ENCODE measurements at places on chromosomes 13 and 19.

DNA sequence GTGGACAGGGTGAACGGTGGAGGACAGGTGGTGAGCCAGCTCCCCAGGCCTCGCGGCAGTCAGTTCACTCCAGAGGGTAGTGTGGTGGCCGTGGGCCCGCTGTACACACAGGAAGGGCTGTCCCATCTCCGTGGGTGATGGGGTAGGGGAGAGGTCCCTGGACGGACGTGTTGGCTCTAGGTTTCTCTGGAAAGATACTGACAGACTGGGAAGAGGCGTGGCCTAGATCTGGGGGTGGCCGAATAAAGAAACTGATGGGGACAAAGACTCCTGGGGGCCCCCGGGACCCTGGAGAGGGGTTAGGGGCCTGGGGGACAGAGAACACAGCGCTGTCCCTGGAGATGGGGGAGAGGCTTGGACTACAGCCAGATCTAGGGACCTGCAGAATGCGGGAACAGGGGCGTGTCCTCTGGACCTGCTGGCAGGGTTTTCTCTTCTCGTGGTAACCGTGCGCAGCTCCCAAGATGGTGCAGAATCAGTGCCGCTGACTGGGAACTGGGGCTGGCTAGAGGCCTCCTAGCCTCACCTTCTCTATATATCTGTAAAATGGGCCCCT is 4.0 kb upstream of the PRAM1 start:
- no peak for DNase-seq

GRCh38 chr19:41302624-41303351 is 7.2 kb upstream of the CCDC97 start:
- DNase-seq = no peak

- DNase-seq = no peak
Measured at GRCh38 chr19:34350161-34350561, 14.8 kb upstream of the GPI start.

DNA sequence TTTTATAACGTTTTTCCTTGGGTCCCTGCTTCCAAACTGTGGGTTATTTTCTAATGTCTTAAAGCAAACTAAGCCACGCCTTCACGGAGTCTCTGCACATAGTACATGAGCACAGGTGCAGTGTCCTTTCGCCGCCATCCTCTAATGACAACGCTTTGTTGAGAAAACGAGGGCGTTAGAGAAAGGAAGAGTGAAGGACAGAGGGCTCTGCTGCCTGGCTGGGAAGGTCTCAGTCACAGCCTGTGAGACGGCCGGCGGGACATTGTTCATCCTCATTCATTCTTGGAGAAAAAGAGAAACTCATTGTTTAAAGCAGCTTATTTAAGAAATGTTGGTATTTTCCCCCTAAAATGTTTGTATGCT is 9.5 kb downstream of the IL17D start:
- DNase-seq = no peak

DNA sequence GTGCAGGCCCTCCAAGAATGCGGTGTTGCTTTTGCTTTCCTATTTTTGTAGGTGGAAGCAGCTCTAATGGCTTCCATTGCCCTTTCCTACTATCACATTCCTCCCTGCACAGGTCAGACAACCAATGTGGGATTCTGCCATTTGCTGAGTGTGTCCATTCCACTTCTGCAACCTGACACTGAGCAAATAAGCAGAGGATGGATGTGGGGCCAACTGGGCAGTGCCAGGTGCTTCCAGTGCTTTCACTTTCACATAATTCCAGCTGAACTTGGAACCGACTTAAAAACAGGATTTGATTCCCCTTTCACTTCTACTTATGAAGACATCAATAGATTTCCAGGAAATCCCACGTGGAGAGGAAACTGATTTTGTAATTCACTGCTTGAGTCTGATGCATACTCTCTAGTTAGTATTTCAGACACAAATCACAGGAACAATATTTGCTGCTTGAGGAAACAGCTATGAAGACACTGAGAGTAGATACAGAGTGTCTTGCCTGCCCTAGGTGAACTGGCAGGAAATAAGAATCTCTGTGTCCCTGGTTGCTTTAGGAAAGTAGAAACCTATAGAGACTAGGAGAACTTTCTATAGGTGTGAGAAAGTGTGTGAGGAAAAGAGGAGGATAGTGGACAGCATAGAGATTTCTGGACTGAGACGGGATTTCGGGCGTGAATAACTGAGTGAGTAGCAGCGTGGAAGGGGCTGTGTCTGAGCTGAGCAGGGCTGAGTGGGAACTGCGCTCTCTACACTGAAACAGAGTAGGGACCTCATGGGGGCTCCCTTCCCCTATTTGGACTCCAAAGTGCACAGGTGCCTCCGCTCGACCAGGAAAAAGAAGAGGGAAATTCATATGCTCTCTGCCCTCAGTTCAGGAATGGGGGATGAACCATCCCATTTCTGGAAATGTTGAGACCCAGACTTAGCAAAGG is 22.5 kb downstream of the LGALS16 start:
- no peak for DNase-seq

GRCh38 chr19:34173193-34173956 is 1.1 kb downstream of the LSM14A start:
- no peak for DNase-seq

GRCh38 chr13:114035583-114036531 is 62.0 kb upstream of the C13orf46 start:
- DNase-seq = no peak

GRCh38 chr13:48178126-48178525 is 54.9 kb upstream of the ITM2B start:
- no peak for DNase-seq

- no peak for DNase-seq
Measured at GRCh38 chr13:47903836-47904235, 97.2 kb downstream of the SUCLA2 start.

GRCh38 chr13:113935001-113935844 is 38.7 kb downstream of the C13orf46 start:
- no peak for DNase-seq

GRCh38 chr19:38793671-38794070 is 4.7 kb downstream of the LGALS7B start:
- no peak for DNase-seq

DNA sequence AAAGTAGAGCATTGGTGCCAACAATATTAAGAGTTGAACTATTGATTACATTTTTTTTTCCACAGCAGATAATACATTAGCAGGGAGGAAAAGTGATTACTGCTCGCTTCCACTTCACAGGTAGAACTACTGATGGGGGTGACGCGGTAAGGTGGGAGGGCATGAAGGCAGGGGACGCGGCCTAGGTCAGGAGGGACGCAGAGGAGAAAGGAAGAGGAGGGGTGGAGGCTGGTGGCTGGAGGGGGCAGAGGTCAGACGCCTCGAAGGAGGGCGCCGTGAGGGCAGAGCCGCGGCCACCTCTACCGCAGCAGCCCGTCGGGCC is 287 bp upstream of the B3GLCT start:
- DNase-seq = no peak

- DNase-seq = no peak
Measured at GRCh38 chr13:110525328-110526319, 35.9 kb downstream of the RAB20 start.

DNA sequence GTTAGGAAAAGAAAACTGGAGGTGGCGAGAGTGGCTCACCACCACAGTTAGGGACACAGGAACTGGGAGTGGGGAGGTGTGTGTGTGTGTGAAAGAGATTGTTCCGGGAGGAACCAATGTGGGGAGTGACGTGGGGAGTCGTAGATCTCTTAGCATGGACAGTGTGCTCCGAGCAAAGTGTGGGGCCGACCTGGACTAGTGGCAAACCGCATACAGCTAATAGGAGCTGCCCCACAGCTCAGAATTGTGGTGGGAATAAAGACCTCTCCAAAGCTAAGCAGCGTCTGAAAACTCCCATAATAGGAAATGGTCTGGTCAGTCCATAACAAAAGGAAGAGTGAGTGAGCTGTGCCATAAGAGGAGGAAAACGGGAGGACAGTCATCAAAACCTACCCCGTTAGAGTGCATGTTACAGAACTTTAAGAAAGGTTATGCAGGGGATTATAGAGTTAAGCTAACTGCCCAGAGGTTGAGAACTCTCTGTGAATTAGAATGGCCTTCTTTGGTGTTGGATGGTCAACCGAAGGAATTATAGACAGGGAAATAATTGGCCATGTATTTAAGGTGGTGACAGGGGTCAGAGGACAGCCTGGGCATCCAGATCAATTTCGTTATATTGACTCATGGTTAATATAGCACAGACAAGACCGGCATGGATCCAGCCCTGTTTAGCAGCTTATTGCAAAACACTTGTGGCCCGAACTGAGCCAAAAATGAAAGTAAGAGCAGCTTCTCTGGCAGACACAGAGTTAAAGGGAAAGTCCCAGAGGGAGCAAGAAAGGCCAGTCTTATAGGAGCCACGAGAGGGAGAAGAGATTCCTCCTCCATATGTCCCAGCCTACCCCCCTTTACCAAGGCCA is 8.9 kb upstream of the SLC15A1 start:
- no peak for DNase-seq

- no peak for DNase-seq
Measured at GRCh38 chr13:40247845-40248244, 418.6 kb downstream of the FOXO1 start.

GRCh38 chr13:44802491-44802890 is 186.8 kb downstream of the NUFIP1 start:
- no peak for DNase-seq

DNA sequence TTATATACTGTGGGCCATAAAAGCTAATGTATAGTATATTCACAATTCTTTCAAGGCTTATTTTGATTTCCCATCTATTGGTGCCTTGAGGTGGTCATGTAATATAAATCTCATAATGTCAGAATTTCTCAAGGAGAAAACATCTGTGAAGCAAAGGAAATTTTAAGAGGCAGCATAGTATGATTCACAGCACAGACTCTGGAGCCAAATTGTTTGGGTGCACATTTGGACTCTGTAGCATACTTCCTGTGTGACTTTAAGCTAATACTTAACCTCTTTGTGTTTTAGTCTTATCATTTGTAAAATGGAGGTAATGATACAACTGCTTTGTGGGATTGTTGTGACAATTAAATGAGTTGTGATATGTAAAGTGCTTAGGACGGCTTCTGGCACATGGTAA is 67.6 kb downstream of the PIBF1 start:
- DNase-seq = no peak

GRCh38 chr19:35119091-35119490 is 3.5 kb downstream of the FXYD3 start:
- DNase-seq = no peak

GRCh38 chr19:18251587-18252369 is 22.5 kb downstream of the IQCN start:
- DNase-seq = no peak

GRCh38 chr13:43934273-43934672 is 54.6 kb downstream of the LACC1 start:
- no peak for DNase-seq

- no peak for DNase-seq
Measured at GRCh38 chr13:38366954-38367645, 17.4 kb downstream of the UFM1 start.

DNA sequence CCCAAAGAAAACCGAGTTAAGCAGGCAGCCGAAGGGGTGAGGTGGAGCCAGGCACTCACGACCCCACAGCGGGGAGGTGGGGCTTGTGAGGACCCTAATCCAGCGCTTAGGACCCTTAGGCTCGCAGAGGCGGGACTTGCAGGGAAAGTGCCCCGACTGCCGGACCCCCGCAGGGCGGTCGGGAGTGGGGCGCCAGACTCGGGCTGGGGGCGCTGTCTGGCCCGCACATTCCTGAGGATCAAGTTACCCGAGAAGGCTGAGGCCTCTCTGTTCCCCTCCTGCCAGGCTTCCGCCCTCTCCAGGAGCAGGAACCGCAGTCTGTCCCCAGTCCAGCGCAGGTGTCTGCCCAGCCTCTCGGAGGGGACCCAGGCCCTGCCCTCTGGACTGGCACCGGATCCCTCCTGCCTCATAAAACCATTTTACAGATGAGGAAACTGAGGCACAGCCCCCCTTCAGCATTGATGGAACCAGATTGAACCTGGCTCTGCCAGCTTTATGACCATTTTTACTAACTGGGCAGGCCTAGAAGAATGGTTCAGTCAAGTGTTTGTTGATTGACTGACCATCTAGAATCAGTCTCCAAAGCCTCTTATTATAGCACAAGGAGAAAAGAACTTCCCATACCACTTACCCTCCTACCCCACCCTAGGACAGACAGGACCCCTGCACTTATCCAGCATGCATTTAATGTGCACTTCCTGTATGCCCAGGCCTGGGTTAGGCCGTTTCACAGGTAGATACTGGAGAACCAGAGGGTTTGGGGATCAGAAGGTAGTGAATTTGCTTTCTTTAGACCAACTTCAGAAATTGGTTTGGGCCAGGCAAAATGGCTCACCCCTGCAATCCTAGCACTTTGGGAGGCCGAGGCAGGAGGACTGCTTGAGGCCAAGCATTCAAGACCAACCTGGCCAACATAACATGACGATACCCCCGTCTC is 6.7 kb upstream of the JUND start:
- DNase-seq = no peak

DNA sequence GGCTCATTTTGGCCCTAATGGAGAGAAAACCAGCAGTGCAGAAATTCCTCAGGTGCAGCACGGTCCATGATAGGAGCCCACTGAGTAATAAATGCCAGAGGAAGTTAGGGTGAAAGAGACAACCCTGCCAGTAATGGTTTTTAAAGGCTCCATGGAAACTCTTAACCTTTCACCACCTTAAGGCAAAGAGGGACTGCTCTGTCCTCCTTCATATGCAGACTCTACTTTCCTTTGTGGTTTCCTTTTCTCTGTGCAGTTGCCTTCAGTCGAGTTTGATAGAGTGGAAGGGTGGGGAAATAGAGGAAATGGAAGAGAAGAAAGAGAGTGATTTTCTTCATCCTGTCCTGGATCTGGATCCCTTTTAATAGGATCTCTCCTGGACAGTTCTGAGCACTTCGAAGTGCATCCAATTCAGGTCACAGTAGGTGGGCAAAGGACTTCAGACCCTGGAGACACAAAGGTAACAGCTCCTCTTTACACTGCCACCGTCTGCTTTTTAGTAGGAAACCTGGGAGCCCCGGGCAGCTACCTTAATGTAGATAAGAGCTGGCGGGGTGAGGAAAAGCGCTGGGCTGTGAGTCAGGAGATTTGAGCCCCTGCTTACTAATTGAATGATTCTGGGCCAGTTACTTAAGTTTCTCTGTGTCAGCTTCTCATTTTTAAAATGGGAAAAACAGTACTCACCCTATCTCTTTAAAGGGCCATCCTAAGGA is 294.8 kb downstream of the KCNRG start:
- no peak for DNase-seq

All from cerebellar nuclear complex (tissue), 1 donor.